ENCODE measurements at places on chromosomes 6 and 20.

DNA sequence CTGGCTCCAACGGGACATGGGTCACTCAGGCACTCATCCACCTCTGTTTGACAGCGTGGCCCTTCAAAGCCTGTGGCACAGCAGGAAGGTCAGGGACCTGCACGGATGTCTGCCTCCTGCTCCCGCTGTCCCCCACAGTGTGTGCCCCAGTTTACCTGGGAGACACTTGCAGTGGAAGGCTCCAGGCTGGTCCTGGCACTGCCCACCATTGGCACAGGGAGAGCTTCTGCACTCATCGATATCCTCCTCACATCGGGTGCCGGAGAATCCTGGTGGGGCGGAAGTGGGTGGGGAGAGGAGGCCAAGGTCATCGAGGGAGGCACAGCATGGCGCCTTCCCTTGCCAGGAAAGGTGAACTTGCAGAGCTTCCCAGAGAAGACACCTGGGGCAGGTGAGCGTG, 6.9 kb downstream of the NOTCH4 start:
- DNase-seq, result no peak

DNA sequence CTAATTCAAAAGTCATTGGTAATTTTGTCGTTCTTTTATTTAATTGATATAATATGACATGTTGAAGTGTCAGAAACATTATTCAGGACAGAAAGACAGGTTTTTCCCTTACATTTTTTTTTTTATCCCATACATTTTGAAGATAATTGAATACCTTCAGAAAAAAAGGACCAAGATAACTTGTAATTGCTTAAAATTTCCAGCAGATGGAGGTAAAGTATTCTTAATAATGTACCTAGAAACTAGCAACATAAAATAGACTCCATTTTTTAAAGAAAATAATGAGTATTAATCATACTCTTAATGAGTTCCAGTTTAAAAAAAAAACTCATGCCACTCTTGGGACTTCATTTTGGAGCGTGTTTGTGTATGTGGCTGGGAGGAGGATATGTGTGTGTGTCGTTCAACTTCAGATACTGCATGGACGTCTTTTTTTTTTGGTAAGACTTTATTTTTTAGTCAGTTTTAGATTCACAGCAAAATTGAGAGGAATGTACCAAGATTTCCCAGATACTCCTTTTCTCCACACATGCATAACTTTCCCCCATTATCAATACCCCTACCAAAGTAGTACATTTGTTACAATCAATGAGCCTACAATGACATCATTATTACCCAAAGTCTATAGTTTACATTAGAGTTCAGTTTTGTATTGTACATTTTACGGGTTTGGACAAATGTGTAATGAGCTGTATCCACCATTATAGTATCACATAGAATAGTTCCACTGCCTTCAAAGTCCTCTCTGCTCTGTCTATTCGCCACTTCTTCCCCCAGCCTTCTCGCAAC, 79.4 kb downstream of the ROS1 start:
- DNase-seq, result no peak

DNA sequence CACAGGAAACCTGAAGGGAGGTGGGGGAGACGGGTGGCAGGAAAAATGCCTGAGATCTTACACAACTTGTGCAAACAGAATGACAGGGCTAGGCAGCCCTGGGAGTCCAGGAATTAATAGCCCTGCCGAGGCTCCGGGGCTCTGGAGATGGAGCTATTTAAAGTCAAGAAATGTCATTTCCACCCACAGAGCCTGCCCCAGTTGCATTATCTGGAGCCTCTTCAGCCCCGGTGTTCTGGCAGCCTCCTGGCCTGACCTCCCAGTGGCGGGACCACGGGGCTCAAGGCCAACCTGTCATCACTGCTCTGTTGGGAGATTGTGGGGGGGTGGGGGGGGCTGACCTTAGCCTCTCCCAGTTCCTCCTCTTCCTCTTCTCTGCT, 28.5 kb upstream of the SCUBE3 start:
- DNase-seq, result no peak

DNA sequence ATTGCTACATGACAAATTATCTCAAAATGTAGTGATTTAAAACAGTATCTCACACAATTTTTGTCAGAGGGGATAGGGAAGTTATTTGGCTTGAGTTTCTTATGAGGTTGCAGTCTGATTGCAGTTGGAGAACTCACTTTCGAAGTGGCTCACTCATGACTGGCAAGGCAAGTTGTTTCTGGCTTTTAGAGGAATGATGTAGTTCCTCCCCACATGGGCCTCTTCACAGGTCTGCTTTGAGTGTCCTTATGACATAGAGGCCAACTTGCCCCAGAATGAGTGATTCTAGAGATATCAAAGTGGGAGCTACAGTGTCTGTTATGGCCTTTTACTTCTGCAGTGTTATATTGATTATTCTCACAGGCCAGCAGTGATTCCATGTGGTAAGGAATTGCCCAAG, 6.1 kb downstream of the DOP1A start:
- DNase-seq, result no peak

DNA sequence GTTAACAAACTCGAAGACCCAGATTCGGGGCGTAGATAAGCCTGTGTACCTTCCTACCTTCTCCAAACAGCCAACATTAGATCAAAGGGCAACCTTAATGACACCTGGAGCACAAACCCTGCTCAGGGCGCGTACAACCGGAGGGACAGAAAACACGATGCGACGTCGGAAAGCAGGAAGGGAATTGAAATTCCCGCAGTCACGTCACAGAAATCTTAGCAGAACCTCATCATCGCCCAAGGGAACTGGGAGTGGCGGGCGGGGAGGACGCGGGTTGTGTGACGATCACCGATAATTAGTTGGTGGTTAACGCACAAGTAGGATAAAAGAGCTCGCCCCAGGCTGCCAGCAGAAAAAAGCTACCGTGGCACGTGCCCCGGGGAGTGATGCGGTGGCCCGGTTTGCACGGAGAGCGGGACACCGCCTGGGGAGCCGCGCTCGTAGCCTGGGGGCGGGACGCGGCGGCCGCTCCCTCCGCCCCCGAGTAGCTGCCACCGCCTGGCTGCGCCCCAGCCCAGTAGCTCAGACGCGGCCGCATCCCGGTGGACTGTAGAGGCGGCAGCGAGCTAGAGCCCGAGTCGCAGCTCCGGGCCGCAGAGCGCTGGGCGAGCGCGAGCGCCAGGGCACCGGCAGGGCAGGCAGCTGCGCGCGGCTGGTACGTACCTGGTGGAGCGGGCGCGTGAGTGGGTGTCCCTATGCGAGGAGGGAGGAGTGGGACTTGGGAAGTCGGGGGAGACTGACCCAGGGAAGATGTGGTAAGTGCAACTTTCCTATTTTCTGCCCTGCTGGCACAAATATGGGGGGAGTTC, at the start of gene PKIB:
PKIB (plus strand) TSS at position 525 of the 809 bp plus-strand sequence. CDS start 107,390 bp downstream, outside the sequence.
- DNase-seq, result no peak

GRCh38 chr20:37441023-37441422, 80.0 kb upstream of the NNAT start:
- no peak for DNase-seq

DNA sequence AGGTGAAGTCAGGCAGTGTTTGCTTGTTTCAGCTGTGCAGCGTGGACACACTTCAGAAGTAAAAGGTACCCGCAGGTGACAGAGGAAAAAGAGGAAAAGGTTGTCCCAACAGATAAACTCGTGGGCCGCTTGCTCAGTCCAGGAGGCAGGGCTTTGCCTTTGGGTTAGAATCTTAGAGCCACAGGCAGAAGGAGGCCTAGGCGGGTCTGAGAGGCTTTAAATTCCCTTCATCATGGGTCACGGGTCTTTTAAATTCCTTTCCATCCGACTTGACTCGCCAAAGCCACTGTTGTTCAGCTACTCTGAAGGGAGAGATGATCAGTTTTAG, 48.2 kb downstream of the AGPAT4 start:
- no peak for DNase-seq

DNA sequence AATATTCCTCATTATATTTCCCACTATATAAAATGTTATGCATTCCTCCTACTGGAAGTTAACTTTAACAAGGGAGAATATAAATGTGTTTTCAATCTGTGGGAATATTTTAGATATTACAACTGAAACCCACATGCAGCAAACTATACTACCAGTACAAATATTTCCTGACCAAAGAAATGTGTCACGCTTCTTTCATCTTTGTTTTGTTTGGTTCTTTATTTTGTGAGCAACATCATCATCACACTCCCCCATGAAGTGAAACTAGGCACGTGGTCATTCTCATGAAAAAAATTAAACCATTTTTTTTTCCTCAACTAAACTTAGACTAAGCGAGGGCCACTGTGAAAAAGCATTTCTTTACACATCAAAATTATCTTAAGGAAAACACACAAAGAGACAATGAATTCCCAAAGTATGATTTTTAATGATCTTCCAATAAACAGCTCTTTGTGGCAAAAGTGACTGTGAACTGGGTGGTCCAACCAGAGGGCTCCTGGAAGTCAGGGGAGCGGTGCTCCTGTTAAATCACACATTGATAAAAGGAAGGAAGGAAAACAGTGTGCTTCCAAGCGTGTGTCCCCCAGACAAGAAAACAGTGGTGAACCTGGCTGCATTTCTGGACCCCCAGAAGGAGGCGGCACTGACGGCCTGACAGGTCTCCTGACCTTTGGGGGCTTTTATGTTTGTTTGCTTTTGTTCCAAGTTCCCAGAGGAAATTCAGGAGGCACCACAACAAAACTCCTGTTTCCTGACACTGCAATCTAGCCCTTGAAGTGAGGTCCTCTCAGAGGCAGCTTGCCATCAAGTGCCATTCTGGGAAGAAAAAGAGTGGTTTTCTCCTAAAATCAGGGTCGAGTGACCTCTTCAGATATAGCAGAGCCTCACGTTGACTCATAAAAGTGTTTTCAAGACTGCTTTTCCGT, 166.8 kb upstream of the FOXQ1 start:
- no peak for DNase-seq

DNA sequence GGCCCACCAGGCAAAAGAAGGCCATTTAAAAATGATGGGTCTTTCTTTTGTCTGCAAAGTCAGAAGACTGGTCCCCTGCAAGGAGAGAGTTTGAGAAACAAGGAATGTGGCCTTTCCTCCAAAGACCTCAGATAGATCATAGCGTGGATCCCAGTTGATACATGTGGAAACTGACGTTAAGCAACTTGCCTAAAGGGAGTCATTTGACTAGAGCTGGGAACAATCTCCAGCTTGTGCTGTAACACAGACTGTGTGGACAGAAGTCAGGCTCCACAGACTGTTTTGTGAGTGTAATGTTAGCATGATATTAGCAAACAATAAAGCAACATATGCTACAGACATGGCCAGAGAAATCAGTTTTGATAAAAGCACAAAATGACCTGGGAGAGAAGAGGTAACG, 140.4 kb upstream of the CITED2 start:
- DNase-seq, result no peak

DNA sequence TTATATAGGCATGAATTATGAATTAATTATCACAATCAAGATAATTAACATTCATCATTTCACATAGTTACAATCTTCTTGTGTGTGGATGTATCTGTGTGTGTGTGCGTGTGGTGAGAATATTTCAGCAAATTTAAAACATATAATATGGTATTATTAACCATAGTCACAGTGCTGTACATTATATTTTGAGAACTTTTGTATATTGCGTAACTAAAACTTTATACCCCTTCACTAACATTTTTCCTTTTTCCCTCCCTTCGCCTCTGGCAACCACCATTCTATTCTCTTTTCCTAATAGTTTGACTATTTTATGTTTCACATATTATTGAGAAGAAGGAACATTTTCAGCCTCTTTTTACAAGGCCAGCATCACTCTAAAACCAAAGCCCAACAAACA, 176.8 kb downstream of the HTR1B start:
- DNase-seq, result no peak
